ENCODE measurements at places on chromosomes 4 and X.

GRCh38 chrX:100625985-100626491 lies 10.6 kb downstream of the TSPAN6 start:
- no peak for DNase-seq

DNA sequence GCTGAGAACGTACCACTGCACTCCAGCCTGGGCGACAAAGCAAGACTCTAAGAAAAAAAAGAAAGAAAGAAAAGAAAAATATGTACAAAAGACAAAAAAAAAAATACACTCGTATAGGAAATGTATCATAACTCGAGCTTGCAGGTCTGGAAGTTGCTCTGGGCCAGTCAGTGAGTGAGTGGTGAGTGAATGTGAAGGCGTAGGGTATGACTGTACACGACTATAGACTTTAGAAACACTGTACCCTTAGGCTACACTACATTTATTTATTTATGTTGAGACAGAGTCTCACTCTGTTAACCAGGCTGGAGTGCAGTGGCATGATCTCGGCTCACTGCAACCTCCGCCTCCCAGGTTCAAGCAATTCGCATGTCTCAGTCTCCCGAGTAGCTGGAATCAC lies 29.4 kb downstream of the EVC2 start:
- no peak for DNase-seq

- no peak for DNase-seq
Observed at GRCh38 chr4:74311696-74312313, 3.5 kb downstream of the EPGN start.

DNA sequence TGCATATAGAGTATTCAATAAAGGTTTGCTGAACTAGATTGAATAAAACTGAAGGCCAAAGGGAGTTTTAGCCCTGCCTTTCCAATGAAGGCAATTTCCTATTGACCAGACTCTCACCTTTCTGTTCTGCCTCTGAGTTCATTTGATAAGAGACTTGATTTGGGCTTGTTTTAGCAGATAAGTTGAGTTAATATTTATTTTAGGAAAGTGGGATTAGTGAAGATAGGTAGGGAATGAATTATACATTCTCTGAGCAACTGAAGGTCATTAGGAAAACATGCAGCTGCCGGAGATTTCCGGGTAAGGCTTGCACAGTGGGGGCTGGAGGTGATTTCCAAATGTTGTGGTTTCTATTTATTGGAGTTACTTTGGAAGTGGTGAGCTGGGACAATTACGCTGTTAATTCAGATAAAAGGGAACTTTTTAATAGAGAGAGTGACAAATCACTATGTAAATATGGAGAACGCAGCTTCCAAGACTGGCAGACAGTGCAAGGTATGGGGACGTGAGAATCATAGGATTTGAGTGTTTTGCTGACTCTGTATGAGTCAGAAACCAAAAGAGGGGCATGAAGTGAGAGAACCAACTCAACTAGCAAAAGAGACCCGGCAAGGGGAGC lies 553.6 kb upstream of the BOD1L1 start:
- DNase-seq: no peak

DNA sequence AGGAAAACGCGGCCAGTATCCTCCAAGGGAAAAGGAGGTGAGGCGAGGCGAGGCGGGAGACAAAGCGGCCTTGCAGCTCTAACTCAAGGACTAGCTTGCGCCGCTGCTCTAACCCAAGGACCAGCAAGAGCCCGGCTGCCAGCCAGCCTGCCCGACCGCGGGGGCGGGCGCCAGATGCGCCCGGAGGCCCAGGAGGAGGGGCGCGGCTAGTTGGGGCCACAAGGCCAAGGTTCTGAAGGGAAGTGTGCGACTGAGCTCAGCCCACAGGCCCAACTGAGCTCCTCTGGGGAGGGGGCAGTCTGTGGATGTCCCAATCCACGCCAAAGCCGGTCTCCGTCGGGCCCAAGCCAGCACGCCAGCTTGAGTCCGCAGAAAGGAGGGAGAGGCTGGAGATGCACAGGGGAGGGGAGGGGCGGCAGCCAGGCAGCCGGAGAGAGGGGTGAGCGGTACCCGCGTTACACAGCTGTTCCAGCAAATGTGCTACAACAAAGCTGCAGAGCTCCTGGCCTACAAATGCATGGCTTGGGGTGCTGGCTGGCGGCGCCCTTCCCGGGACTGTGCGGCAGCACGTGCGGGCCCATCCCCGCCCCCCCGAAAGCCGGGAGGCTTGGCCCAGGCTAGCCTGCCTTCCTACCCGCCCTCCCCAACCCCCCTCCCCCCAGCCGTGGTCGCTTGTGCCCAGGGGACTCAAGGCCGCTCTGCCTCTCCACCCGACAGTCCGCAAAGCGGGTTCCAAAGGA lies 637 bp downstream of the AMER1 start:
- no peak for DNase-seq

GRCh38 chr4:71259911-71260331 lies 78.9 kb upstream of the SLC4A4 start:
- DNase-seq: no peak

GRCh38 chr4:108370291-108371141 lies 201.8 kb upstream of the LEF1 start:
- peak; percentile 22 for DNase-seq

DNA sequence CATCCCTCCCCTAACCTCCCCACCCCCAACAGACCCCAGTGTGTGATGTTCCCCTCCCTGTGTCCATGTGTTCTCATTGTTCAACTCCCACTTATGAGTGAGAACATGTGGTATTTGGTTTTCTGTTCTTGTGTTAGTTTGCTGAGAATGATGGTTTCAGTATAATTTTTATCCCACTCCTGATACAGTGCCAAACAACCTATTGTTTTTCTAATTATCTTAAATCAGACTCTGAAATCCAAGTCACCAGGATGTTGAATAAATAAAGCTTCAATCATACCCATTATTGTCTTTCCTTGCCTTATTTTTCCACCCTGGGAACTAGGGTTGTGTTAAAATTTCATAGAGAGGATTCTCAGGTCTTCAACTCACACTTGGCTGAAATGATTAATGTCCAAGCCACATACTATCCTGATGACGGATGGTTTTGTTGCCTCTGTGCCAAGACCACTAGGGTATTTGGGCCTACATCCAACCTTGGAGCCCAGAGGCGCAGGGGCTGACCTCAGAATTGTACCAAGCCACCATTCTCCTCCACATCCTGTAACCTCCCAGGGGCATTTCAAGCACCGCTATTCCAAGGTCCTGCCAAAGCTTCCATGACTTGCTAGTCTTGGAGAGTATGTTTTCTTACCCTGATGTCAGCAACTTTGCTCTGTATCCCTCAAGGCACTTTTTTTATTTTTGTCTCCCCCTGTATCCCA lies 332.4 kb downstream of the ARHGAP24 start:
- DNase-seq: no peak

- DNase-seq: no peak
Observed at GRCh38 chr4:48193921-48194468, 59.9 kb upstream of the TXK start.

- no peak for DNase-seq
Observed at GRCh38 chrX:81257817-81258216, 55.9 kb downstream of the SH3BGRL start.

- no peak for DNase-seq
Observed at GRCh38 chrX:19886883-19887531, 393 bp downstream of the SH3KBP1 start.

GRCh38 chrX:49237060-49237459 lies 1.8 kb downstream of the CCDC22 start:
- no peak for DNase-seq

DNA sequence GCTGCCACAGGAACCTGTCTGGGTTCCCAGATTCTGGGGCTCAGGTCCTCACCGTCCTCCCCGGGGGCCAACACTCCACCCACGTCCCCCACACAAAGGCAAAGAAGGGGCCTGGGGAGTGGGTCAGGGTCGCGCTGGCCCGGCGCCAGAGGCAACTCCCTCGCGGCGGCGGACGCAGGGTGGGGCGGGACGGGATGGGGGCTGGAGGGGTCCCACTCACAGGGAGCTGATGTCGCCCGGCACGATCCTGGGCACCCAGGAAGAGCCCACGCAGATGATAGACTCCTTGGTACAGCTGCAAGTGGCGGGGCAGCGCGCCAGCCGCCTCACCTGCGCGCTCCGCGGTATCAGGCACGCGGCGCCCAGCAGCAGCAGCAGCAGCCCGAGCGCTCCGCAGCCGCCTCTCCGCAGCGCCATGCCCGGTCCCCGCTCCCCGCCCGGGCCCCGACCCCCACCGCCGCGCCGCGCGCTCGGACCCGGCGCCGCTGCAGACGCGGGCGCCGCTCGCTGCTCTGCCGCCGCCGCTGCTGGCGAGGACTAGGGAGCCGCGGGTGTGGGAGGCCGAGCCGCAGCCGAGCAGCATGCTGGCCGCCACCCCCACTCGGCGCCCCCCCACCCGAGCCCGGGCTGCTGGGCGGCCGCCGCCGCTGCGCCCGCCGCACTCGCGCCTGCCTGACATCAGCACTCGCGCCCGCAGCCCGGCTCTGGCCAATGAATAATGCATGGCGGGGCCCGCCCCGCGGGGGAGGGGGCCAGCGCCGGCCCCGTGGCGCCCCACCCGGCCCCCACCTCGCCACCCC lies at the start of gene LGI2:
Gene LGI2, minus strand, starts transcription at position 670 of the 800 bp plus-strand sequence. Its CDS starts 253 bp downstream, at position 417.
- no peak for DNase-seq

DNA sequence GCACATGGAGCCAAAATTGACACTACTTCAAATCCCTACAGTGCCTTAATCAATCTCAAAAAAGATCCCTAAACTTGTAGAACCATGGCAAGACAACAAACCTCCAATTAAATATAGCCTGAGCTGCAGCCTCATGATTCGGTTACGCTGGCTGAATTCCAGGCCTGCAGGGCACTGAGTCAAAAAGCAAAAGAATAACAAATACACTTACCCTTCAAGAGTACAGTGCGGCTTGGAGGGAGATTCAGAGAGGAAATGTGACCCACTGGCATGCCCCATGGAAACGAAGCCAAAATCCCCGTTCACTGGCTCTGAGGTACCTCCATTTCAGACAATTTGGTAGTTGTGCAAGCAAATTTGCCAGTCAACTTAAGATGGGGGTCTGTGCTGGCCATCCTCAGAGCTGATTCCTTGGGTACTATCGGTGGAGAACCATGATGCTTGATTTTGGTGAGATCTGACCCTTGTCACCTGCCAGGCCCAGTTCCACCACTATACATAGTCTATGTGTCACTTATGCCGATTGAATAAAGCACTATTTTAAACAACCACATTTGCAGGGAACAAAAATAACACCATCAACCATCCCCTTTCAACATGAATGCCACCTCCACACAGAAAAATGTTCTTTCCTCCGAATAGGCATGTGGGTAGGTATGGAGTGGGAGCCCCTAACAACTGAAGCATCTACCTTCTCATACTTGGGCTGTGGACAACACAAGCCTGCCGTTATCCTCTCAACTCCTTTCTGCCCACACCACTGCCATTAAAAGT lies 2.1 kb downstream of the C4orf54 start:
- DNase-seq: no peak

DNA sequence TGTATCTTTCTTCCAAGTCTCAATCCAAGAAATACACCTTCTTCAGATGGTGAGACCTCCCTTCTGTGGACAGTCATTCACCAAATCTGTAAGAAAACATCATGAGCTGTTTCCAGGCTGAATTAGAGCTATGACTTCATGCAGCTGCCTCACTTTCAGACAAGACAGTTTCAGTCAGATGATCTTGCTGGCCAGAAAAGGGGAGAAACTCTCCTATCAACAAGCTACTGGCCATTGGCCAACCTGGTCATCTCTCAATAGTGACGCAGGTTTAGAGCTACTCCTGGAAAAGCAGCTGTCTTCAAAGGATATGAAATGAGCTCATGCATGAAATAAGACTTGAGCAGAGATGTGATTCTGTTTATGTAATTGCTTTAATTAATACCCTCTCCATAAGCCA lies 69.6 kb upstream of the NDP start:
- DNase-seq: no peak

GRCh38 chr4:31045151-31045550 lies 325.0 kb downstream of the PCDH7 start:
- no peak for DNase-seq

DNA sequence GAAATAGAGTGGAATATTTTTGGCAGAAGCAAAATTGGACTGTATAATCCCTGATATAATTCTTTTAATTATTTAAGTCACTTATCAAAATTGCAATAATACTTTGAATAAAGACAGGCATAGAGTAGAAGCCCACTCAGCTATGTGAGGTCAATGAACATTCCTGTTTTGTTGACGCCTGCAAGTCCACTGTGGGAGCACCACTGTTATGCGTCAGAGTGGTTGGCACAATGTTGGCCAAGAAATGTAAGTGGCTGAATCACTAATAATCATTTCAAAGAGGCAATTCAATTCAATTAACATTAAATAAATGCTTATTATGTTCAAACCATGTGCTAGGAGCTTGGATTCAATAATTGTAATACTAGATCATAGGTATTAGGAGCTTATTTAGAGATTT lies 221.0 kb downstream of the SPCS3 start:
- no peak for DNase-seq

DNA sequence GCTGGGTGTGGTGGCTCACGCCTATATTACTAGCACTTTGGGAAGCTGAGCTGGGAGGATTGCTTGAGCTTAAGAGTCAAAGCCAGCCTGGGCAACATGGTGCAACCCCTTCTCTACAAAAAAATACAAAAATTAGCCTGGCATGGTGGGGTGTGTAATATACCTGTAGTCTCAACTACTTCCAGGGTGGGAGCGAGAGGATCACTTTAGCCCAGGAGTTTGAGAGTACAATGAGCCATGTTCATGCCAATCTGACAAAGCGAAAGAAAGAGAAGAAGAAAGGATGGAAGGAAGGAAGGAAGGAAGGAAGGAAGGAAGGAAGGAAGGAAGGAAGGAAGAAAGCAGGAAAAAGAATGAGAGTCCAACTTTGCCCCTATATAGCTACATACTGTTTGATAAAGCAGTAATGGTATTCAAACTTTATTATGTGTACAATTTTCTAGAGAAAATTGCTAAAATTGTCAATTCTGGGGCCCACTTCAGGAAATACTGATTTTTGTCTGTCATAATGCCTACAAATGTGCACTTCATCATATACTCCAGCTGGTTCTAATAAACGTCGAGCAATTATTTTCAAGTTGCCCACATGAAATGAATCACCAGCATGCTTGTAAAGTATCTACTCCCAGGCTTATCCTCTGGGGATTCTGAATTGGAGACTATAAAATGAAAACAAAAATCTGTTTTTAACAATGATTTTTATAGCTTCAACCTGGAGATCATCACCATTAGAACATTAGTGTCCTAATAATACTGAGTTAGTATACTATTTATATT lies 132.3 kb downstream of the NDST4 start:
- no peak for DNase-seq

- peak; percentile 1 for DNase-seq
Observed at GRCh38 chr4:87219632-87220093, 755 bp downstream of the KLHL8 start.

DNA sequence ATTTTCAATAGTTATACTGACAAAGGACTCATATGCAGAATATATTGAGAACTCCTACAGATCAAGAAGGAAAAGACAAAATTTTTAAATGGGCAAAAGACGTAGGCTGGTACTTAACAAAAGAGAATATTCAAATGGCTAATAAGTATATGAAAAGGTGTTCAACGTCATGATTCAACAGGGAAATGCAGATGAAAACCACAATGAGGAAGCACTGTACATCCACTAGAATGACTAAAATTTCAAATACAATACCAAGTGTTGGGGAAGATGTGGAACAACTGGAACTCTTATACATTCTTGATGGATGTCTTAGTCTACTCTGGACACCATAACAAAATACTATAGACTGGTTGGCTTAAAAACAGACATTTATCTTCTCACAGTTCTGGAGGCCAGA lies 1.3 kb upstream of the MRFAP1L1 start:
- DNase-seq: no peak
